ENCODE measurements at places on chromosomes 5 and 9.

GRCh38 chr5:33272288-33272687 lies 168.5 kb upstream of the TARS1 start:
- H3K27me3 ChIP-seq = no peaks in the 10 kb centered on the region
- H3K36me3 ChIP-seq = no peaks in the 10 kb centered on the region
- no peak for DNase-seq
- H3K27ac ChIP-seq = no peak overlapping the region

GRCh38 chr5:58849223-58849622 lies 266.3 kb downstream of the RAB3C start:
- H3K4me1 ChIP-seq = no peaks in the 10 kb centered on the region
- H3K36me3 ChIP-seq = no peaks in the 10 kb centered on the region
- H3K27me3 ChIP-seq = peaks cover 8% of the 10 kb centered on the region
- H3K4me3 ChIP-seq = no peak overlapping the region

GRCh38 chr5:35820735-35821134 lies 36.0 kb upstream of the IL7R start:
- no peak for DNase-seq
- peaks cover 3% of the 10 kb centered on the region for H3K27me3 ChIP-seq
- H3K4me1 ChIP-seq = no peaks in the 10 kb centered on the region
- H3K36me3 ChIP-seq = no peaks in the 10 kb centered on the region
- no peak overlapping the region for H3K27ac ChIP-seq

DNA sequence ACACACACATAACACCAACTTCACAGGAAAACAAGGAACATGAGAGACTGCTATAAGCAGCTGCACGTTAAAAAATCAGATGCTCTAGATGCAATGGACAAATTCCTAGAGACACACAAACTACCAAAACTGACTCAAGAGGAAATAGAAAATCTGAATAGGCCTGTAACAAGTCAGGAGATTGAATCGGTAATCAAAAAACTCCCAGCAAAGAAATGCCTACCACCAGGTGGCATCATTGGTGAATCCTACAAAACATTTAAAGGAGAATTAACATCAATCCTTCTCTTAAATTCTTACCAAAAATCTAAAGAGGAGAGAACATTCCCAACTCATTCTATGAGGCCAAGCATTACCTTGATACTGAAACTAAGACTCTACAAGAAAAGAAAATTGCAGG lies 54.9 kb downstream of the NDST1 start:
- no peak overlapping the region for H3K4me3 ChIP-seq
- no peaks in the 10 kb centered on the region for H3K4me1 ChIP-seq
- no peaks in the 10 kb centered on the region for H3K36me3 ChIP-seq
- peak; percentile 23 for DNase-seq
- H3K27me3 ChIP-seq = no peaks in the 10 kb centered on the region

- peaks cover under 1% of the 10 kb centered on the region for H3K36me3 ChIP-seq
- no peaks in the 10 kb centered on the region for H3K27me3 ChIP-seq
- no peak for DNase-seq
- H3K4me1 ChIP-seq = peaks cover 36% of the 10 kb centered on the region
Observed at GRCh38 chr9:98793031-98793430, 3.3 kb downstream of the ANKS6 start.

DNA sequence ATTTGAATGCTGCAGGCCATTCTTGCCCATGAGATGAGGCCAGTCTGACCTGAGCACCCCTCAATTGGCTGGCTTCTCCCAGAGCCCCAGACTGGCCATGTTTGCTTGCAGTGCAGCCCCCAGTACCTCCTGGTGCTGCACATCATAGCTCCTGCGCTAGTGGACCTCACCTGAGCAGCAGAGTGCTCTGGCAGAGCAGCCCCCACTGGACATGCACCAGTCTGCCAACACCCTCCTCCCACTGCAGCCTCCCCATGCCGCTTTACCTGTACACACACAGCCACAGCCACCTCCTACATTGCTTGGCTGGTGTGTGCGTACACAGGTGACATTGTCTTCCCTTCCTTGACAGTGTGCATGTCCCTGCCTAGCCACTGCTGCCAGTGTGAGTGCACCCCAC lies 940.2 kb downstream of the EFNA5 start:
- H3K4me3 ChIP-seq = no peak overlapping the region
- H3K27me3 ChIP-seq = peaks cover 9% of the 10 kb centered on the region
- no peak overlapping the region for H3K27ac ChIP-seq
- peaks cover 28% of the 10 kb centered on the region for H3K36me3 ChIP-seq

DNA sequence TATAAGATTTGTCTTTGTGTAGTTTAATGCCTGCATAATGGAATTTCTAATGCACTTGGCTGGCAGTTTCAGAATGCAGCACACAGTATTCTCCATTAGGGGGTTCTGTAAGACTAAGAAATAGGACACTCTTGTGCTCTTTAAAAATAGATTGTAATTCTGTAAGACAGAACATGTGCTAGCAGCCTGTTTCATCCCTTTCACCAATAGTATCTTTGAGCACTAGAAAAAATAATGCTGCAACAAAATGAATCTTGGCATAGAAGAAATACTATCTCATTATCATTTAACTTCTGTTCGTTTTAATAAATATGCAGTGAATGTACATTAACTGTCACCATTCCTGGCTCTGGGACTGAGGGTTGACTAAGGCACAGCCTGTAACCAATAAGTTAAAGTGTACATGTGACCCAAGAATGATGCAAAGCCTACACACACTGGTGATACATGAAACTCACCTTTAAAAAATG lies 23.8 kb upstream of the ZNF622 start:
- no peak overlapping the region for H3K27ac ChIP-seq
- no peaks in the 10 kb centered on the region for H3K36me3 ChIP-seq
- DNase-seq = no peak
- H3K27me3 ChIP-seq = peaks cover 14% of the 10 kb centered on the region
- H3K4me3 ChIP-seq = no peak overlapping the region
- no peaks in the 10 kb centered on the region for H3K4me1 ChIP-seq

DNA sequence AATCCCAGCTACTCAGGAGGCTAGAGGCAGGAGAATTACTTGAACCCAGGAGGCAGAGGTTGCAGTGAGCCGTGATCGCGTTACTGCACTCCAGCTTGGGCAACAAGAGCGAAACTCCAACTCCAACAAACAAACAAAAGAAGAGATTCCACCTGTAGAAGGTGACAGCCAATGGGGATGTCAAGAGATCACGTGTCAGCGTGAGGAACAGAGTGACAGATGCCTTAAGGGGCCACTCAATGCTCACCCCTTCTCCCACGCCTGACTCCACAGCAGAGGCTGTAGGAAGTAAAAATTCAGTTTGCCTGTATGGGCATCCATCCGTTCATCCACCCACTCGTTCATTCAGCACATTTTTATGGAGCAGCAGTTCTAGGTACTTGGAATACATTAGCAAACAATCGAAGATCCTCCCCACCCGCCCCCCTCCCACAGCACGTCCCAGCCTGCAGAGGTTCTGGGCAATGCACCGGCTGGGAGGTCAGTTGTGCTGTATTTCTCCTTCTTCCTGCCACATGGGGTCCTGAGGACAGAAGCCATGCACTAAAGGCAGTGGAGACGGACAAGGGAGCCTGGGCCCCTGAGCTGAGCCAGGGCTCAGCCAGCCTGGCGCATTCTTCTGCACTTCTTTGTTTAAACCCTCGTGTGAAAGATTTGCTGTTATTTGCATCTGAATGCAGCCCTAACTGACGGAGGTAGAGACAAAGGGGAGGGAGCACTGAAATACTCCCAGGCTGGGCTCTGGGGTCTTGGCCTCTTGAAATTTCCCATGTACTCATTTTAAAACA lies 11.3 kb upstream of the RNF130 start:
- DNase-seq = no peak
- H3K4me1 ChIP-seq = peaks cover 20% of the 10 kb centered on the region
- H3K36me3 ChIP-seq = no peaks in the 10 kb centered on the region

GRCh38 chr5:53323943-53324642 lies 156.3 kb upstream of the FST start:
- no peaks in the 10 kb centered on the region for H3K4me1 ChIP-seq
- no peaks in the 10 kb centered on the region for H3K27me3 ChIP-seq
- no peak overlapping the region for H3K4me3 ChIP-seq
- no peak for DNase-seq

DNA sequence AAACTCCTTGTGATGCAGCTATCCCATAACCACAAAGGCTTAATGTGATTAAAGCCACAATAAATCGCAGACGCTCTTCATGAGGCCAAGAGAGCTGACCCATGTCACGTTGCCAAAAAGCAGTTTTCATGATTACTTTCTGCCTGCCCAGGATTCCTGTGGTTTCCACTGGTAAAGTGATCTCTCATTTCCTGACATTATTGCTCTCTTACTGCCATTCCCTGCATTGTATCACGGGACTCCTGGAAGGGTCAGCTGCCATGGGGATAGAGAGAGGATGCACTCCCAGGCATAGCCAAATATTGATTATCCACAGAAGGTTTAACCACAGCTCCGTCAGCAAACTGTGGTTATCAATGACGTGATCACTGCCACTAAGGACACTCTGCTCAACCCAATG lies 103.8 kb upstream of the SLC1A3 start:
- no peak overlapping the region for H3K4me3 ChIP-seq
- no peak overlapping the region for H3K27ac ChIP-seq
- DNase-seq = no peak
- H3K27me3 ChIP-seq = peaks cover 13% of the 10 kb centered on the region
- no peaks in the 10 kb centered on the region for H3K4me1 ChIP-seq

- no peak for DNase-seq
- no peak overlapping the region for H3K27ac ChIP-seq
- H3K4me3 ChIP-seq = no peak overlapping the region
- no peaks in the 10 kb centered on the region for H3K27me3 ChIP-seq
- H3K36me3 ChIP-seq = no peaks in the 10 kb centered on the region
- no peaks in the 10 kb centered on the region for H3K4me1 ChIP-seq
Observed at GRCh38 chr9:105510024-105510423, 47.9 kb upstream of the FKTN start.

DNA sequence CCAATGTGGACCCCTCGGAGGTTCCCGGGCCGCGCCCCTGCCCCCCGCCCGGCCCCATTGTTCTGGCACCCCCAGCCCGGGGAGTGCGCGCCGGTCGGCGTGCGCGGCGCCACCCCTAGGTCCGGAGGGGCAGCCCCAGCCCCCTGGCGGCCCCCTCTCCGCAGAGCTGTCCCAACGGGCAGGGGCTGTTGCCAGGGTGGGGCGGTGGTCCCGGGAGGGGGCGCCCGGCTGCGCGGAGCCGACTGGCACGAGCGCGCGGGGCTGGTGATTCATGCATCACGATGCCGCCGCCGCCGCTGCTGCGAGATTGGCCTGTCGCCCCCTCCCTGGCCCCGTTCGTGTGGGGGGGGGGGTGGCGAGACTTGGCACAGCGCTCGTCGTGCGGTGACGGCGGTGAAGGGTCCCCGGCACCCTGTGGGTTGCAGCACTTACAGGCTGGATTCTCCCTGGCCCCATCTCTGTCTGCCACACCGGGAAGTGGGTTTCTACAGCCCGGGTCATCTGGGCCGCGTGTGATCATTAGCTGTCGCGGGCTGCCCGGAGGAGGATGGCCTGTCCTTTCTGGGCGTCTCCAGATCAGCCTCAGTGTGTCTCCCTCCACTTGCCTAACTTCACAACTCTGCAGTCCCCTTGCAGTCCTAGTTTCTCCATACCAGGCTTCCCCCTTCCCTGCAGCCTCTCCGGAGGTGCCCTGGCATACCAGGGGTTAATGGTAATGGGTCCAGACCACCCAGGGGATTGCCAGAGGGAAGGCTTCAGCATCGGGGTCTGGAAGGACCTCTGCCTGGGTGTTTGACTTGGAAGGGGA lies 858 bp downstream of the NCS1 start:
- no peaks in the 10 kb centered on the region for H3K27me3 ChIP-seq
- no peaks in the 10 kb centered on the region for H3K36me3 ChIP-seq
- DNase-seq = peak; percentile 73

All from natural killer cell treated with Interleukin-12 subunit alpha and Interleukin-12 subunit beta and Interleukin-15 and Interleukin-18, amount 100 ng/mL, for 72 hours (primary cell).